ENCODE measurements at places on chromosomes 5 and 9. TPM values are rescaled to one million over a fixed set of nuclear protein-coding genes. Genes with fewer than 3 reads are reported as not detected.

- DNase-seq = no peak
Observed at GRCh38 chr9:354453-354852, 139.8 kb downstream of the DOCK8 start.

DNA sequence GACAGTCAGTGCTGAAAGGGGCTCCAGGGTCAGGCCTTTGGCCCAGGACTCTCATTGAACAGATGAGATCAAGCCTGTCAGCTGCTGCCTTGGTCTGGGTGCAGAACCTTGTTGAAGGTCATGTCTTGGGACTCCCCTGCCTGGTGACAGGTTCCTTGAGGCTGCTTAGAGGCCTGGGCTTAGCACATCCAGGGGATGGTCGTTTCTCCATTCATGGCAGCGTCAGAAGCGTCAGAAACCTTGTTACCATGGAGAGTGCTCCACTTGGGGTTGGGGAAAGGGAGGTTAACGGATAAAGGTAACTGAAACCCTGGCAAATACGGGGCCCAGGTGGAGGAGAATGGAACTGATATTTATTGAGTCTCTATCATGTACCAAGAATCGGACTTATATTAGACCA, 8.8 kb downstream of the ARPC5L start:
- no peak for DNase-seq

DNA sequence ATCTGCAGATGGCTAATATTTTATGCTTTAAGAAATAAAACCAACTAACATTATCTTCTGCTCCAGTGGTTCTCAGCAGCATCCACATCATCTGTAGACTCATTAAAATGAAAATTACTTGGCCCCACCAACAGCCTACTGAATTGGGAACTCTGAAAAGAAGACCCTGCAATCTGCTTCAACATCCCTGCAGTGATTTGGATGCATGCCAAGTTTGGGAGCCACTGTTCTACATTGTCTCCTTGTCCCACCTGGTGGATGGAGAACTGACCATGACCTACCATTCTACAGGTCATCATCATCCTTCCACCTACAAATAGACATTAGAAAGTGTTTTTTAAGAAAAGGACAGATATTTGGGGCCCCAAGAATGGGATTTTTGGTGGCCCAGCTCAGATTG, 71.1 kb downstream of the ACER2 start:
- no peak for DNase-seq

DNA sequence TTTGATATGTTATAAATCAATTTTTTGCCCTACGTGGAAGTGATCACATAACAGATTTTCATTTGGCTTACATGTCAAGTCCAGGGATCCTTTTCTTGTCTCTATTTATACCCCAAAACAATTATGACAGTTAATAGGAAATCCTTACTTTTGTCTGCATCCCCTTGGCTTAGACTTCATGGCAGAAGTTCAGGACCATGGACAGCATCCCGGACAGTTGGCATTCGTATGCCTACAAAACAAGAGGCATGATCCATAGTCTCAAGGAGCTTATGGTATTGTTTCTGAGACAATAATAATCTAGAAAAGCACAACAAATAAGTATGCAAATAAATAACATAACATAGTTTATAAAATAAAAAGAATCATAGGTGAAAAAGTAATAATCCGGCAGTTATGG, 214.3 kb upstream of the GRIA1 start:
- peak; percentile 48 for DNase-seq

DNA sequence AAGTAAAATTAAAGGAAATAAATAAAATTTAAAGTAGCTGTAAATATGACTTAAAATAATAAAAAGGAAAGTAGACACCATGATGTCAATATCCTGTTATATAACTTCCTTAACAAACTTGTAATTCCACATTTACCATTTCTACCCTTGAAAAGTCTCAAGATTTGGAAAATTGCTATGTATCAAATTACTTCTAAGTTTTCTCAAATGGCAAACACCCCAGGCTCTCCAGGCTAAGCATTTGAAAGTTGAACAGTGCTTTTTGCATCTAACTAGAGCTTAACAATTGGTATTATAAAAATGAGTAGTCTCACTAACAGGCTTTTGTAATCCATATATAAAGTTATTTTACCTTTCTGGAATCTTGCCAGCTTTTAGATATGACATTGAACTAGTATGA, 41.5 kb upstream of the MACIR start:
- DNase-seq = no peak

- DNase-seq = no peak
Observed at GRCh38 chr5:180605554-180606214, 14.4 kb upstream of the SCGB3A1 start.

GRCh38 chr5:73433272-73433981, 15.2 kb downstream of the FOXD1 start:
- no peak for DNase-seq

DNA sequence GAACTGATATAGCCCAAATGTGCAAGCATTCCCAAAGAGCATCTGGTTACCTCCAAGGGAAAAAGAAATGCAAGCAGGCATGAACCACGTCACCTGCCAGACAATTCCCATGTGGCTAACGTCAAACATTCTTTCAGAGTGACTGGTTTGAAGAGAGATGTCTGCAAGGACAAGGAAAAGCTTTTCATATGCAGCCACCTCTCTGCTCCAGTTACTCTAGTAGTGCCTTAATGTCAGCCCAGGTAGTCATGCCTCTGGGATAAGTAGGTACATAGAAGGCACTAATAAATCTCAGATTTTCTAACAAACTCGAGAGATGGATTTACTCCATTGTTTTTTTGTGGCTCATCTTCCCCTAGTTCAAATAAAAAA, 96.8 kb upstream of the IFNK start:
- no peak for DNase-seq

DNA sequence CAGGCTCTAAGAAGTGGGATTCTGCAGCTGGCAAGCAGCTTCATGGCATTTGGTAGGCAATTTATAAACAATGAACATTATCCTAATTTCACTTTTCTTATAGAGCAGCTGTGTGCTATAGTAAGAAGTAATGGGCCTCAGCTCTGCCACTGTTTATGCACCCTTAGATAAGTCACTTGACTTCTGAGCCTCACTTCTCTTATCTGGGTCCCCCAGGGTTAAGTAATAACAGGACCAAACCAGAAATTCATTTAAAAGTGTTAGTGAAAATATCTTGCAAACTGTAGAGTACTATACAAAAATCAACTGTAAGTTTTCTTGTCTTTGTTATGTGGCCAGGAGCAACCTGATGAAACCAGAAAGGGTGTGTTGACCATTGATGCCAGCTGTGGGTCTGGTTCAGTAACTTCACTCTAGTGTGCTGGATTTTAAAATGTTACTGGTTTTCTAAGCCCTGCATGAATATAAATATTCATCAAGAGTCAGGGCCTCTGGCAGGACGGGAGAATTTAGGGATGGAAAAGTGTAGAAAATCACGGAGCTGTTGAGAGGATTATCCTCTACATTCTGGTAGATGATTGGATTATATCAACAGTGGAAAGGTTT, 24.2 kb downstream of the TNFAIP8 start:
- no peak for DNase-seq

DNA sequence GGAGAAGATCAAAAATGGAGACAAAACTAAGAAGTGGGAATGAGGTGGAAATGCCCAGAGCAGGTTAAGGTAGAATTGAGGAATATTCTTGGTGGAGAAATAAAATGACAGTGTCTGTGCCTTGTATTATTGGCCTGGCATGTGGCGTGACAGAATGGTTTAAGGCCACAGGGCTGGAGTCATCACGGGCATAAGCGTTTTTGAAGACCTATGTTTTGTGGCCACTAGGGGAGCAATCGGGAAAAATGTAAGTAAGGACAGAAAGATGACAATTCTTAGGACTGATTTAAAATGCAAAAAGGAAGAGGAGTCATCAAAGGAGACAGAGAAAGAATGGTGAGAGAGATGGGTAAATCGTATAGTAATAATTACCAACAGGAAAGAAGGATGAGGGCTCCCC, 72.2 kb upstream of the EPB41L4A start:
- DNase-seq = no peak

- no peak for DNase-seq
Observed at GRCh38 chr5:92769978-92770377, 811.0 kb downstream of the NR2F1-AS1 start.

- DNase-seq = no peak
Observed at GRCh38 chr5:132083071-132083678, 9.6 kb downstream of the CSF2 start.

- DNase-seq = no peak
Observed at GRCh38 chr5:169128679-169129078, 172.3 kb downstream of the SLIT3 start.

GRCh38 chr9:90466441-90466840, 176.2 kb downstream of the DIRAS2 start:
- no peak for DNase-seq

- DNase-seq = peak; percentile 42
Observed at GRCh38 chr9:131677444-131678180, 62.3 kb downstream of the RAPGEF1 start.

DNA sequence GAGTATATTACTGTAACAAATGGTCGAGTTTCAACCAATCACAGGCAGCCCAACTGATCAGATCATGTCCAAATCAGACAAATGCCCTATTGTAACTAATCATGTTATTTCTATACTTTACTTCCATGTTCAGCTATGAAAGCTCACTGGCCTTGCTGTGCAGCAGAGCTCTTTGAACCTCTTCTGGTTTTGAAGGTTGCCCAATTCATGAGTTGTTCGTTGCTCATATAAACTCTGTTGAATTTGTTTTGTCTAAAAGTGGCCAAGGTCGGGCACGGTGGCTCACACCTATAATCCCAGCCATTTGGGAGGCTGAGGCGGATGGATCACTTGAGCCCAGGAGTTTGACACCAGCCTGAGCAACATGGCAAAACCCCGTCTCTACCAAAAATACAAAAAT, 21.6 kb downstream of the PDE6A start:
- DNase-seq = no peak

Gene FAM221B
- polyA plus RNA-seq = 0.40 TPM

Gene SAXO1
- 0.20 TPM for polyA plus RNA-seq

Gene DRD1
- not detected for polyA plus RNA-seq

Gene NR6A1
- 1.7 TPM for polyA plus RNA-seq

Gene GABRA1
- 0.20 TPM for polyA plus RNA-seq

Gene ZNF462
- 37.9 TPM for polyA plus RNA-seq

Gene PCDHGB1
- polyA plus RNA-seq = 1.9 TPM
